ENCODE measurements at places on chromosomes 16 and 17.

DNA sequence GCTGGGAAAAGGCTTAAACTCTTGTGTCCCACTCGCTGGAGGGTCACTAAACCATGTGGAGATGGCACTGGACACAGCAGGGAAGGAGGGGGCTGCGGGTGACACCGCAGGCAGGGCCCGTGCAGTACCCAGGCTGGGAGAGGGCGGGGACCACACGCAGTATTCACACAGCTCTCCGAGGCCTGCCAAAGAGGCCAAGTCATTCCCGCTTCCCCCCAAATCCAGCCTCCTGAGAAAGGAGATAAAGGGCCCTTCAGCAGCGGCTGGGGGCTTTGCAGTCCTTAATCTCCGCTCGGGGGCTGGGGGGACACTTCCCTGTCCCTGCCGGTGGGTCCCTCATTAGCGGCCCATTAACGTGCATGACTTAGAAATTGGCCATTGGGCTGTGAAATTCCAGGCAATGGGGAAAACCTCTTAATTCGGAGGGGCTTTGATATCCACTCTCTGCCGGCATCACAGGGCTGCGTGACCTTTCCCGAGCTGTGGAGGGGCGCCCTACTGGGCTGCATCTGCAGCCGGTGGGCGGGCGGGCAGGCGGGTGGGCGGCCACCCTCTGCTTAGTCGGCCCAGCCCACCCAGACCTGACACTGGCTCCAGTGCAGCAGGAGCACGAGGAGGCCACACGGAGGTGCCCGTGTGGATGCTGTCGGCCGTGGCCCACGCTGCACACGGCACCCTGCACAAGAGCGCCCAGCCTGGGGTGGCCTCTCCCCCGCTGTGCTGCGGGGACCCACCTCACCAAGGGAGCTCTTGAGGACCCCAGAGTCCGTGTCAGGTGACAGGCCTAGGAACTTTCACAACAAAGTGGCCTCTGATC lies 2.6 kb upstream of the SLC38A8 start:
- no peak for DNase-seq

DNA sequence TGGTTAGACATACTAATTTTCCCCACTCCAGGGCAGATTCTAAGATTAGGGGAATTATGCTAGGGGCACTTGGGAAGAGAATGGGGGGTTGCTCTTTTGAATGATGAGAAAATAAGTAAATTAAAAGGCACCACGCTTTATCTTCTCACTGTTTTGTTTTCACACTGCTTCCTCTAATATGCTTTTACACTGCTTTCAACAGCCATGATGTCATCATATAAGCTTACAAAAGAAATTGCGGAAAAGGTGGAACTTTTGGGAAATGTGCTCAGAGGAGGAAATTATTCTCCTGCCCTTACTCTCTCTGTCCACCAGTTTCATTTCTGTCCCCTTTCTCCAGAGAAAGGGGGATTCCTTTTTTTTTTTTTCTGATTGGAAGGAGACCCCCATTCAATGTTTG lies 308.2 kb downstream of the TOX3 start:
- DNase-seq, result no peak

DNA sequence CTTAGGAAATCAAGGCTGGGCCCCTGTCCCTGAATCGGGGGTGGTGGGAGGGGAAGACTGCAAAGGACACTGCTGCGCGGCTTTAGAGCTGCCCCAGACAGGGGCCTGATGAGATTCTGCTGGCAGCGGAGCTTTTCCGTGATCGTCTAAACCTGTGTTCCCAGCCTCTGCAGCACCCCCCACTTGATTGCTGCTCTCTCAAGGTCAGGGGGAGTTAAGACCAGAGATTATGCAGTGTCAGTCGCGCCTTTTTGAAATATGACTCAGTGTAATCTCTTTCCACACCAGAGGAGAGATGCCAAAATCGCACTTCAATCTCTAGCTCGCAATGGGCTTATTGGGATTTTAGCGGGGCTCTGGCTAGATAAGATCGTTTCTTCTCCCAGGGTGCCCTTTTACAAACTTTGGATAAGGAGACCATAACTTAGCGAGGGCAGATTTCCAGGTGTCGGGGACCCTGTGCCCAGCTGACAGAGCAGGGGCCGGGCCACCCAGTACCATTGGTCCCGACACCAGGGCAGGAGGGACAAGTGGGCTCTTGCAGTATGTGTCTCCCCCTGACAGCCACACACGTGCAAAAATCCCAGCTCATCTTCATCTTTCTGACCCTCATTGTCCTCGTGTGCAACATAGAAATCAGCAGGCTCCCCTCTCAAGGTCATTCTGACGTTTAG lies 87.0 kb downstream of the IRX3 start:
- DNase-seq, result no peak

GRCh38 chr16:86755571-86756006 lies 177.2 kb downstream of the FOXL1 start:
- DNase-seq, result no peak

DNA sequence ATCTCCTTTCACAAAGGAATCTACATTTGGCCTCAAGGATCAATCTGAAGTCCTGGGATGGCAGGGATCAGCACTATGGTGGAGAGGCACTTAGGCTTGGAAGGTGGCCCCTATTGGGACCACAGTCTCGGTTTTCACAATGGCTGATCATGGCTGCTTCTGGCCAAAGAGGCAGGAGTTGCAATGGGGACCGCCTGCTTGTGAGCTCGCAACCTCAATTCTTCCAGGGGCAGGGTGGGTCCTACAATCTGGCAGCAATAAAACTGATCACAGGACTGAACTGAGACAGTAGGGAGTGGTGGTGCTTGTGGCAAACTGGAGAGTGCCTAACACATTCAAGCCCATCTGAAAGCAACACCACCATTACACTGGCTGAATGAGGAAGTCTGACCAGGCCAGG lies 83.1 kb downstream of the NETO2 start:
- no peak for DNase-seq
